ENCODE measurements at places on chromosomes 7 and 10. TPM values are rescaled to one million over a fixed set of nuclear protein-coding genes. Genes with fewer than 3 reads are reported as not detected.

SH2D4B gene
- 0.09 TPM for polyA plus RNA-seq

- peak; percentile 38 for DNase-seq
Measured at GRCh38 chr7:47402941-47403866, 178.7 kb downstream of the TNS3 start.

GRCh38 chr7:127486654-127487053 is 94.1 kb upstream of the ZNF800 start:
- no peak for DNase-seq

GRCh38 chr7:67478066-67478465 is 481.4 kb downstream of the TYW1 start:
- DNase-seq, result no peak

DNA sequence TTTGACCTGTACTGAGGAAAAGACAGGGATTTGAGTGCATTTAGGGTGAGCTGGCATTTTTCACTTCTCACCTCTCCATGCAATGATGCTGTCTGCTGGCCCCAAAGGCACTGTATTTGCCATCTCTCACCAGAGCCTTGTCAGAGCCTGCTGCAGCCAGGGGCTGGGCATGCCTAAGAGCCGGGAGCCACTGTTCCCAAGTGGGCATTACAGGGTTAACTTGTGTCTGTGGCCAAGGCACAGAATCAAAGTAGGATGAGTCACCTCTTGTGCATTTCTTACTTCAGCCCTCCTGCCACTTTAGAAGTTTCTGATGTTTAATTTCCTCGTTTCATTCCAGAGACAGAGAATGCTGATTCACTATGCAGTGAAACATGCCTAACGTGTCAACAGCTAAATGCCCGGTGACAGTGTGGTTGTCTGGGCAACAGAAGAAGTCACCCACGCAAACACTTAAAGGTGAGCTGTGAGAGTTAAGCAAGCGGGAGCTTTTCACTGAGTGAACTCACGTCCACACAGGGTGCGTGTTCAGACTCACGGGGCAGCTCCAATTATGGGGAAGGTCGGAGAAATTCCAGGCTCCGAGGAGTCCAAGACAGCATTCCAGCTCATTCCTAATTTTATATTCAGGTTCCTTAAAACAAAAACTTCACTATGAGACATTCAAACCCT is 57.1 kb upstream of the IGFBP3 start:
- DNase-seq, result peak; percentile 59
